ENCODE measurements at places on chromosomes 12 and 14.

- DNase-seq, result no peak
Observed at GRCh38 chr14:102005336-102005735, 41.0 kb downstream of the DYNC1H1 start.

- no peak for DNase-seq
Observed at GRCh38 chr12:109632342-109632741, 58.7 kb downstream of the MVK start.

DNA sequence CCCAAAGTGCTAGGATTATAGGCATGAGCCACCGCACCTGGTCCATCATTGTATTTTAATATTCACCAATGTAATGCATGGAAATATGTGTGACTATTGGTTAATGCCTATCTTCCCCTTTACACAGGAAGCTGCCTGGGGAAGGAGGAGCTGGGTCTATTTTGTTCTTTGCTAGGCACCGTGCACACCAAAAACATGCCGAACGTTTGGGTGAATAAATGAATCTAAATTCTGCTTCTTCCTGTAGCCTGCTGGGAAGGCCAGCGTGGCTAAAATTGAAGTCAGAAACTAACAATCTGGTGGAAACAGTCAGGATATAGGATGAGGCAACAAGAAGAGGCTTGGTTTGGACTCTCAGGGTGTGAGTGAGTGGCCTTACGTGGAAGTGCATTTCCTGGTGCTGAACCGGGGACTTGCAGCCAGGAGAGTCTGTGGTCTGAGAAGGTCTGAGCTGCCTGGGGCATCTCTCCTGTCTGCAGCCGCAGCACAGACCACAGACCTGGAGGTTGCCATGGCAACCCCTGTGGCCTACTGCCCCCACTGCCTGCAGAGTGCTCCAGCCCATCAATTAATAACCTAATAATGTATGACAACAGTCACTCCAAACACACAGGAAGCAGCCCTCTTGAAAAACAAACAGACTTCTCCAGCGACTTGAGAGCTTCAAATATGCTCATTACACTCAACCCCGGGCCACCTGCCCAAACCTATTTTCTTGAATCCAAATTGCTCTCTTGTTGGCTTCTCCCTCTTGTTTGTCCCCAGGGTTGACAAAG, 5.5 kb upstream of the GPR68 start:
- DNase-seq, result peak; percentile 76

- no peak for DNase-seq
Observed at GRCh38 chr12:131266591-131267467, 313.1 kb downstream of the ADGRD1 start.

DNA sequence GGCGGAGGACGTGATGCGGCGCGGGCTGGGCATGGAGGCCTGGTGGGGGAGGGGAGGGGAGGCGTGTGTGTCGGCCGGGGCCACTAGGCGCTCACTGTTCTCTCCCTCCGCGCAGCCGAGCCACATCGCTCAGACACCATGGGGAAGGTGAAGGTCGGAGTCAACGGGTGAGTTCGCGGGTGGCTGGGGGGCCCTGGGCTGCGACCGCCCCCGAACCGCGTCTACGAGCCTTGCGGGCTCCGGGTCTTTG, 303 bp downstream of the GAPDH start:
- DNase-seq, result no peak

DNA sequence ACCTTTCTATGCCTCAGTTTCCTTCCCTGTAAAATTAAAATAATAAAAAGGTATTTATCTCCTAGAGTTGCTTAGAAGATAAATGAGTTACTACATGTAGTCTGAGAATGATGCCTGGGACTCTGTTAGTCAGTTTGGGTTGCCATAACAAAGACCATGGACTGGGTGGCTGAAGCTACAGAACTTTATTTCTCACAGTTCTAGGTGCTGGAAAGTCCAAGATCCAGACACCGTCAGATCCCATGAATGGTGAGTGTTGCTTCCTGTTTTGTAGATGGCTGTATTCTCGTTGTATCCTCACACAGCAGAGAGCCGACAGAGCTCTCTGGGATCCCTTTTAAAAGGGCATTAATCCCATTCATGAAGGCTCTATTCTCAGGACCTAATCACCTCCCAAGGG, 64.0 kb upstream of the LTA4H start:
- no peak for DNase-seq

GRCh38 chr14:103518422-103519042, 4.1 kb downstream of the CKB start:
- no peak for DNase-seq

- DNase-seq, result no peak
Observed at GRCh38 chr14:70642303-70643235, 853 bp downstream of the TTC9 start.

DNA sequence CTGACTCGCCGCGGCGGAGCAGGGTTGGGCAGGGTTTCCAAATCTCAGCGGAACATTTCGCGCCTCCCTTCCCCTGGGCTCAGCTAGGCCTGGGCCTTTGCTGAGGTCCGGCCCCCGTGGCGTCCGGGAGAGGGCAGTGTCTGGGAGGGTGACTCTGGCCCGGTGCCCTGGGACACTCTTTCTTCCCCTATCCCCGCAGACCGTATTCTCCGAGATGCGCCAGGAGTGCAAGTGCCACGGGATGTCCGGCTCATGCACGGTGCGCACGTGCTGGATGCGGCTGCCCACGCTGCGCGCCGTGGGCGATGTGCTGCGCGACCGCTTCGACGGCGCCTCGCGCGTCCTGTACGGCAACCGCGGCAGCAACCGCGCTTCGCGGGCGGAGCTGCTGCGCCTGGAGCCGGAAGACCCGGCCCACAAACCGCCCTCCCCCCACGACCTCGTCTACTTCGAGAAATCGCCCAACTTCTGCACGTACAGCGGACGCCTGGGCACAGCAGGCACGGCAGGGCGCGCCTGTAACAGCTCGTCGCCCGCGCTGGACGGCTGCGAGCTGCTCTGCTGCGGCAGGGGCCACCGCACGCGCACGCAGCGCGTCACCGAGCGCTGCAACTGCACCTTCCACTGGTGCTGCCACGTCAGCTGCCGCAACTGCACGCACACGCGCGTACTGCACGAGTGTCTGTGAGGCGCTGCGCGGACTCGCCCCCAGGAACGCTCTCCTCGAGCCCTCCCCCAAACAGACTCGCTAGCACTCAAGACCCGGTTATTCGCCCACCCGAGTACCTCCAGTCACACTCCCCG, 3.0 kb downstream of the WNT1 start:
- DNase-seq, result no peak

DNA sequence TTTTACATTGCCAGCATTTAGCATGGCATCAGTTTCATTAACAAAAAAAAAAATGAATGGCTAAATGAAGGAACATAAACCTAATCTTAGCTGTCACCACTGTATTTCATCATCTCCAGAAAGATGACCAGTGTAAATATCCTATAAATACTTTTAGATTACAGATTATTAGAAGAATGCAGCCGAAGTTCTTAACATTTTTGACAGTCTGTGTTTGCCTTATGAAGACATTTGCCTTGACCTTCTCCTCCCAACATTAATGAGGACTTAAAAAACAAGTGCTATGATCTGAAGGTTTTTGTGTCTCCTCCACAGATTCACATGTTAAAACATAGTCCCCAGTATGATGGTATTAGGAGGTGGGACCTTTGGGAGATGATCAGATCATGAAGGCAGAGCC, 253.0 kb downstream of the SNAPC1 start:
- DNase-seq, result no peak

Measured in Caki2 (cell line).